AG09309 (cell line): ENCODE measurements at places on chromosomes 6 and 20.

- DNase-seq, result no peak
These were observed 5.5 kb upstream of the BAK1 start for GRCh38 chr6:33585403-33586107.

GRCh38 chr6:52149949-52150348 lies 36.2 kb upstream of the IL17A start:
- no peak for DNase-seq

GRCh38 chr20:21380711-21381110 lies 16.6 kb downstream of the NKX2-4 start:
- no peak for DNase-seq

GRCh38 chr6:15490242-15491100 lies 172.4 kb downstream of the DTNBP1 start:
- no peak for DNase-seq

DNA sequence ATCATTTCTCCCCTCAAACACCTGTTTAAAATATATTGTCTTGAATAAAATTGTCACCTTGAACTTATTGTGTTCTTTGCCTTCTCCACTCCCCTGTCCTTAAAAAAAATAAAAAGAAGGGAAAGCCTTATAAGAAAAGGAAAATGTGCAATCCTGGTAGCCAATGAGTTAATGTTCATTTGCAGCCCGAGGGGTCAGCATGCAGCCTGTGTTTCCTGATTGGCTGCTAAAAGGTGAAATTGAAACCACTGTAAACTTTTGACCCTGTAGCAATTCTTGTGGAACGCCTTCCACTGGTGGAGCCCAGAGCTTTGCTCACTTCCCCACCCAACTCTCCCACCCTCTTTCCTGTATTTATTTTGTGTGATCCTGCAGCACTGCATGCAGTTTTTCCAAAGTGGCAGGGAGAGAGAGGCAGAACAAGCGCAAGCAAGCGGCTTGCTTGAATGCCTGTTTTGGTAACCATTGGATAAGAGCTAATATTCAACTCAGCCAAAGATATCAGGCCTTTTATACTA lies 74.9 kb downstream of the NCOA3 start:
- DNase-seq, result no peak

- no peak for DNase-seq
These were observed 44.2 kb upstream of the TOX2 start for GRCh38 chr20:43870484-43870883.
